Stimulated activated CD8-positive, alpha-beta memory T cell treated with anti-CD3 and anti-CD28 coated beads, Interleukin-15, amount 100 ng/mL, for 48 hours (primary cell): ENCODE measurements at places on chromosomes 6 and 20.

- DNase-seq = no peak
Measured at GRCh38 chr6:26016245-26016962, 53.8 kb downstream of the TRIM38 start.

GRCh38 chr6:31161216-31162126 lies 3.1 kb downstream of the TCF19 start:
- DNase-seq = no peak

DNA sequence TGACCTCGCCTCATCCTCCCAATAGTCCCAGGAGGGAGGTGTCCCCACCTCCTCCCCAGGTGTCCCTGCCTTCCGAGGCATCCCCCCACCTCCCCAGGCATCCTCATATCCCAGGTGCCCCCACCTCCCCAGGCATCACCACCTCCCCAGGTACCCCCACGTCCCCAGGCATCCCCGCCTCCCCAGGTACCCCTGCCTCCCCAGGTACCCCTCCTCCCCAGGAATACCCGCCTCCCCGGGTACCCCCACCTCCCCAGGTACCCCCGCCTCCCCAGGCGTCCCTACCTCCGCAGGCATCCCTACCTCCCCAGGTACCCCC lies 198.9 kb downstream of the SYNDIG1 start:
- no peak for DNase-seq

DNA sequence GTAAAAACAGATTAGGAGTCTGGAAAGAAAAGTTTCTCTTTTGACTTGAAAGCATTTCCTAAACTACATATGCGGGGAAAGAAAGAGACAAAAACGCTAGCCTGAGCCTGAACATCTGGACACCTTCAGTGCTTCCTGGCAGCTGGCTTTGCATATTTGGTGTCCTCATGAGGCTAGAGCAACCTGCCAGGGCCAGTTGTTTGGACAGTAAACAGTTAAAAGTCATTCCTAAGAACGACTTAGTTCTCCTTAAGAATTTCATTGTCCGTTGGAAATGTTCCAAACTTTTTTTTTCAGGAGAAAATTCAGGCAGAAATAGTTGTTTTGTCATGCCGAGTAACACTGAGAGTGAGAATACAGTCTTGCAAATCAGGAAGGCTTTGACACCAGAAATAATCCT lies 199.8 kb downstream of the SMOC2 start:
- DNase-seq = no peak

DNA sequence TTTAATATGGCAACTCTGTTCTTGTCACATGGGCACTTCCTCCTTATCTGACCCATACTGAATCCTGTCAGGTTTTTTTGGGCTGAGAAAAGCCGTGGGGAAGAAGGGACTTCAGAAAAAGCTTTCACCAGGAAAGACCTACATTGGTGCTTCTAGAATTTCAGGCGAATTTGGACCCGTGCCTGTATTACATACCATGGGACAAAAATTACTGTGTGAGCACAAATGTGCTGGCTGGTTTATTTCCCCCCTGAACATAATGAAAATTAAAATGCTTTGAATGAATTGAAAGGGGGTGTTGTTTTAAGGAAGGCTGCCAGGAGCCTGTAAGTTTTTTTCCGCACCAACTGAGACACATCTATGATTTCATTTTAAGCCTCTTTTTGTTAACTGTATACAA lies 29.6 kb downstream of the CAP2 start:
- DNase-seq = no peak

DNA sequence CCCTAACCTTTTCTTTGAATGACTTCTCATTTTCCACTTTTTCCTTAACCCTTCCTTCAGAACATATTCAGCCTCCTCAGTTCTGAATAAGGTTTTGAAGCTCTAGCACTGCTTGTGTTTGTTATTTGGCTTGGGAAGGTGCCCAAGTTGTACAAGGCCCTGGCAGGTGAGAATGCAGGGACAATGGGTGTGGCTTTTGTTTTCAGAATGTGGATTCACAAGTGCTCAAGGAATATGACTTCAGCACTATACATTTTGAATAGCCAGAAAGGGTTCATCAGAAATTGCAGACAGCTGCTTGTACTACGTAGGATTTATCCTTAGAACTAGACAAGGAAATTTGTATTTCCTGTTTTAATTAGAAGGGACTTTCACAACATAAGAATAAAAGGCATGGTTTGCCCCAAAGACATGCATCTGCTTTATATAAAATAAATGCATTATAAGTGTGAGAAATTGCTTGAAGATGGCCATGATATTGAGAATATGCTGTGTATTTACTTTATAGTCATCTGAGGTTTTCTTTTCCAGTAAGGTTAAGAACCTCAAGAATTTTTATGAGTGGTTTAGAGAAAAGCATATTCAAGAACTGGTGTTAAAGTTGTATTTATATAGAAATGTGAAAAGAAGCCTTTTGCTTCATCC lies 29.3 kb upstream of the PRDM1 start:
- DNase-seq = no peak

- no peak for DNase-seq
Measured at GRCh38 chr20:59363101-59363500, 62.7 kb downstream of the EDN3 start.

- no peak for DNase-seq
Measured at GRCh38 chr6:17062871-17063440, 38.9 kb upstream of the STMND1 start.

DNA sequence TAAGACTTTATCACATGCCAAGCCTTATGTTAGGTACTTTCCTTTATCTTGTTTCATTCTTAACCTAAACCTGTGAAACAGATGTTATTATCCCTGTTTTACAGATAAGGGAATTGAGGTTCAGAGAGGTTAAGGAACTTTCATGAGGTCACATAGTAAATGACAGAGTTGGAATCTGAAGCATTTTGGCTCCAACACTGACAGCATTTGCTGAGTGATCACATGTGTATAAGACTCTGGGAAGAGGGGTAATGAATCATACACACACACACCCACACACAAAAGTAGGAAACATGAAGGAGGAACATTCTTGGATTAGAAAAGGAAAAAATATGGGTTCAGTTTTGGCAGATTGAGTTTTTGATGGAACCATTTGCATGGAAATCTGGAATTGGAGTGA lies 212.5 kb downstream of the GJA1 start:
- no peak for DNase-seq

DNA sequence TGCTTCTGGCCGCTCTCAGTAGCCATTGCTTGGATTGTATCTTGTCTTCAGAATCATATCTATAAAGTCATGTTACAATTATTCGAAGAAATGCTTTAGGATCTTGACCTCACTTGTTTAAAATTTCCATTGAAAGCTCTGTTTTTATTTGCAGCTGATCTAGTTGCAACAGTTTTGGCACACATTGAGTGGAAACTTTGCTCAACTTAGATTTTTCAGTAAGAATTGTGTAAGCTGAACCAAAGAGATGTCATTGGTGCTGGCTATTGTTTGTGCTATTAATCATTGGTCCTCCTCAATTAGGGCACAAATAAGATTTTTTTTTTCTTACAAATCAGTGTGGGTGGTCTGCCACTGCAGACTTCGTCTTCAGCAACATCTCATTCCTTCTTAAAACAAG lies 649.2 kb downstream of the MMUT start:
- no peak for DNase-seq

- DNase-seq = no peak
Measured at GRCh38 chr20:14948416-14948815, 611.0 kb upstream of the FLRT3 start.

DNA sequence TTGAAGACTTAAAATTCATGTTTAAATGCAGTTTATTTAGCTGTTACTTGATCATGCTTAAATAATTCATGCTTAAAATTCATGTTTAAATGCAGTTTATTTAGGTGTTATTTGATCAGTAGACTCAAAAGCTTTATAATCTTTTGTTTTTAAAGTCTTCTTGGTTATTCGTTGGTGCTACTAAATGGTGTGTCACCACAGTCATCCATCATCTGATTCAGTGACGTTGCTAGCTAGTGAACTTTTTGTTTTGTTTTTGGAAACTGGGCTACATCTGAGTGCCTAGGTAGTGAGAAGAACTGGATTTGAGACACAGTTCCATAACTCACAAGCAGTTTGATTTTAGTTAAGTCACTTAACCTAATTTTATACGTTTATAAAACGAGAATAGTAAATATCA lies 20.9 kb downstream of the SCAF8 start:
- no peak for DNase-seq

- DNase-seq = no peak
Measured at GRCh38 chr20:35731469-35731788, 10.6 kb downstream of the RBM39 start.

- DNase-seq = no peak
Measured at GRCh38 chr20:39935901-39936300, 753.1 kb downstream of the MAFB start.

DNA sequence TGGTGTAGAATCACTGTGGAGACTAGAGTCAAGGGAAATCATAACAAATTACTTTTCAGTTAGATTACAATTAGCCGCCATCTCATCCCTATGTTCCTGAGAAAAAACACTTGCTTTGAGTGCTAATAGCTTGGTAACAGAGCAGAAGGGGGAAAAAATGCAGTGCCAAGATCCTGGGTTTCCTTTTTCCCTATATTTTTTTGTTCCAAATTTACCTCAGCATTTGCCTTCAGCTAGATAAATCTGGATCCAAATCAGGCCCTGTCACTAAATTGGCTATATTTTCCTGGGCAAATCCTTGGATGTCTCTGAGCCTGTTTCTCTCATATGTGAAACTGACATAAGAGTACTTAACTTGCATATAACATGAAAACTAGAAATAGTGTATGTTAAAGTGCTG lies 86.0 kb downstream of the TENT5A start:
- DNase-seq = no peak

- no peak for DNase-seq
Measured at GRCh38 chr20:8124639-8125038, 7.4 kb upstream of the PLCB1 start.

DNA sequence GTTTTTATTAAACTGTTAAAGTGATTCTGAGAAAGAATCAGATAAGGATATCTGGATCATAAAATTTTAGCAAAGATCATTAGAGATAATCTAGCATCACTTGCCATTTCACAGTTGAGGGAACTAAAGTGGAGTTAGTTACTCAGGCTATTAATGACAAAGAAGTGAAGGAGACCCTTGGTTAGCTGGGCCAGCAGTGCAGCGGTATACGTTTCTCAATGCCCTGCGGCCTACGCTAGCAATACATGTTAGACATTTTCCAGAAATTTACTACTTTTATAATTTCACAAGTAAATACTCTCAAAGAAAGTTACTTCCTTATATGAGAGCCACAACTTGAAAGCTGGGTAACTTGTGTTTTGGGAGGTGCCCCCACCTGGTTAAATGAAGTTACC lies 28.5 kb downstream of the NEDD9 start:
- no peak for DNase-seq

DNA sequence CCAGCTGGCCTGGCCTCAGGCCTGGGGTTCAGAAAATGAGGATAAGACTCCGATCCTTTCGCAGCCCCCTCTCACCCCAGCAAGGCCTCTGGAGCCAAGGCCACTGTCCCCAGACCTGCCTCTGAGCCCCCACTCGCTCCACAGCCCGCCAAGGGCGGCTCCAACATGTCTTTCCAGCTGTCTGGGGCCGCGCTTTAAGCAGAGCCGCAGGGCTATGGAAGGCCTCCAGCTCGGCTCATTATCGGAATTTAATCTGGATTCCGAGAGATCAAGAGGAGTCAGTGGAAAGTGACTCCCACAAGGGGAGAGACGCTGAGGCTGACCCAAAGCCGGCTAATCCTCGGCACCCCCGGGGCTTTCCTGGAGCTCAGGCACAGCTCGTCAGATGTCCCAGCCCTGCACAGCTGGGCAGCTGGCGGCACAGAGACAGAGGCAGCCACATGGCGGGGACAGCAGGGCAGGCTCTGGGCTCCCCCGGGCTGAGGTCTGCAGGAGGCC lies 41.8 kb downstream of the BMP7 start:
- no peak for DNase-seq

GRCh38 chr6:159099961-159100360 lies 55.2 kb upstream of the TAGAP start:
- DNase-seq = no peak

GRCh38 chr6:106163446-106163965 lies 77.4 kb downstream of the PRDM1 start:
- peak; percentile 38 for DNase-seq

- DNase-seq = no peak
Measured at GRCh38 chr20:9369557-9369956, 144.8 kb upstream of the LAMP5 start.

- DNase-seq = no peak
Measured at GRCh38 chr20:40713508-40713907, 24.5 kb upstream of the MAFB start.

DNA sequence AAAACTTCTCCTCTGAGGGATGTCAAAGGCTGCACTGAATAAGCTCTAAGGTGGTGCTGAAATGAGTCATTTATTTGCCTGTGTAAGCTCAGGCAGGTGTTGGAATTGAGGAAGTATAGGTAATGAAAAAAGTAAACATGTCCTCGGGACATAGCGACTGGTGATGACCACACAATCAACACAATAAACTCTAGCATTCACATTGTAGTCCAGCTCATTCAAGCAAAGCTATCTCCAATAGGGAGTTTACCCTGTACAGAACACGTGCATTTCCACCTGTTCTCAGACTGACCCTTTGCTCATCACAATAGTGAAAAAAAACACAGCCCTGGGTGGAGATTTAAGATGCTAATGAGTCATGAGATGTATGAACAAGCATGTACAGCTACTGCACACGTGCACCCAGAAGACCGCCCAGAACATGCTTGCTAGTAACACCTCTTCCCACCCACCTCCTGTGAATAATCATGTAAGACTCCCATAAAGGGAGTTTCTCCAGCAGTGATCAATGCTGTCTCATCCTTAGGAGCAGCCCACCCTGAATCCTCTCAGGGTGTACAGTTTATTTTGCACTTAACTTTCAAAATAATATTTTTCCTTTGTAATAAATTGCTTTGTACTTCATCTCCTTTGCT lies 33.0 kb upstream of the POU5F1 start:
- peak; percentile 47 for DNase-seq

DNA sequence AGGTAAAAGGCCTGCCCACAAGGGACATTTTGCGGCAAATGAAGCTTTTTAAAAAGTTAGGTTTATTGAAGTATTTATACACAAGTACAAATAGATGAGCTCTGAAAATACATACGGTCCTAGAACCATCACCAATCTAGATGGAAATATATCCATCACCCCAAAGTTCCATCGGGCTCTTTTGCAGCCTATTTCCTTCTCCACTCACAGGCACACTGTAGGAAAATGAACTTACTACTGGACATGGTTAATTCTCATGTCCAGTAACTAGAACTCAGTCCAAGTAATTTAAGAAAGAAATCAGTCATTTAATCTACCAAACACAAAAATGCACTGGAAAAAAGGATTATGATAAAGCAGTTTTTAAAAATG lies 6.2 kb downstream of the PCNA start:
- DNase-seq = no peak

DNA sequence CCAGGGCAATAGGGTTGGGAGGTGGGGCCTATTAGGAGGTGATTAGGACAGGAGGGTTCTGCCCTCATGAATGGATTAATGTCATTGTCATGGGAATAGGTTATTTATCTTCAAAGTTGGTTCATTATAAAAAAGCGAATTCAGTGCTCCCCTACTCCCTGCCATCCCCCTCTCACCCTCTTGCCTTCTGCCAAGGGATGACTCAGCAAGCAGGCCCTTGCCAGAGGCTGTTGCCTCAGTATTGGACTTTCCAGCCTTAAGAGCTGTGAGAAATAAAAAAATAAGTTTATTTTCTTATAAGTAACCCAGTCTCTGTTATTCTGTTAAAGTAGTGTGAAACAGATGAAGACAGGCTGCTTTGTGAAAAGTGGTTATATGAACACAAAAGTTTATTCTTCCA lies 381.1 kb upstream of the ZFP64 start:
- no peak for DNase-seq

- no peak for DNase-seq
Measured at GRCh38 chr6:4345543-4345942, 210.2 kb upstream of the ECI2 start.
